HS-27A (cell line): ENCODE measurements at places on chromosomes 12 and 14.

GRCh38 chr14:33369972-33370371 is 431.3 kb downstream of the NPAS3 start:
- DNase-seq: no peak

DNA sequence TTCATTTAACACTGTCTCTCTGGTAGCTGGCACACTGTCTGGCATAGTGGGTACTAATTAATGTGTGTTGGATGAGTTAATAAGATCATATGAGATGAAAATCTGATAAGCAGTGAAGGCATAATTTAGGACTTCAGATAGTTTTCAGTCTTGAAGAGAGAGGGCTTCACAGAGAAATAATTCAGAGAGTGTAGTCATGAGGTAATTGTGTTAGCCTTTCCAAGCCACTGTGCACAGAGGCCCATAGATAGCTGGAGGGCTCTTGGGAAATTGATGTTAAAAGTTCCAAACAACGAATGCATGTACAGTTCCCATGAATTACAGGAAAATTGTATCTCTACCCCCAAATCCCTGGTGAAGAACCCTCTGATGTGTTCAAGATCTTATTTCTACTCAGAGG is 133.8 kb upstream of the HMGA2 start:
- DNase-seq: no peak

DNA sequence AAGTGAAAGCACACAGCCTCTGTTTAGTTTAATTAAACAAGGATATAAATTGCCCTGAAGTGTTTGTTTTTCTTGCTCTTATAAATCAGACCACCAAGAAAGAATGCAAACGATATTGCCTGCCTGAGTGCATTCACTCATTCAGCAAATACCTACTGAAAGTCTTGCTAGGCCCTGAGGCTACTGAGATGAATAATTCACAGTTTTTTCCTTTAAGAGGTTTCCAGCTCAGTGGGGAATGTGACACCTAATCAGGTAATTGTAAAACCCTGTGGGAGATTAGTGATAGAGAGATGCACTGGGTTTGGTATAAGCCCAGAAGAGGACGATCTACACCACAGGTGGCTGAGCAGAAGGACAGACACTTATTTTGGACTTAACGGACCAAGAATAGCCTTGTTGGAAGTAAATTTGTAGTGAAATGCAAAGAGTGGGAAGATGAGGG is 151.4 kb downstream of the SLC35F4 start:
- no peak for DNase-seq

- peak; percentile 91 for DNase-seq
Observed at GRCh38 chr14:73662487-73662943, 17.7 kb downstream of the DNAL1 start.

- peak; percentile 58 for DNase-seq
Observed at GRCh38 chr12:53452159-53453077, 516 bp downstream of the PCBP2 start.
